ENCODE measurements at places on chromosomes 3 and 15.

DNA sequence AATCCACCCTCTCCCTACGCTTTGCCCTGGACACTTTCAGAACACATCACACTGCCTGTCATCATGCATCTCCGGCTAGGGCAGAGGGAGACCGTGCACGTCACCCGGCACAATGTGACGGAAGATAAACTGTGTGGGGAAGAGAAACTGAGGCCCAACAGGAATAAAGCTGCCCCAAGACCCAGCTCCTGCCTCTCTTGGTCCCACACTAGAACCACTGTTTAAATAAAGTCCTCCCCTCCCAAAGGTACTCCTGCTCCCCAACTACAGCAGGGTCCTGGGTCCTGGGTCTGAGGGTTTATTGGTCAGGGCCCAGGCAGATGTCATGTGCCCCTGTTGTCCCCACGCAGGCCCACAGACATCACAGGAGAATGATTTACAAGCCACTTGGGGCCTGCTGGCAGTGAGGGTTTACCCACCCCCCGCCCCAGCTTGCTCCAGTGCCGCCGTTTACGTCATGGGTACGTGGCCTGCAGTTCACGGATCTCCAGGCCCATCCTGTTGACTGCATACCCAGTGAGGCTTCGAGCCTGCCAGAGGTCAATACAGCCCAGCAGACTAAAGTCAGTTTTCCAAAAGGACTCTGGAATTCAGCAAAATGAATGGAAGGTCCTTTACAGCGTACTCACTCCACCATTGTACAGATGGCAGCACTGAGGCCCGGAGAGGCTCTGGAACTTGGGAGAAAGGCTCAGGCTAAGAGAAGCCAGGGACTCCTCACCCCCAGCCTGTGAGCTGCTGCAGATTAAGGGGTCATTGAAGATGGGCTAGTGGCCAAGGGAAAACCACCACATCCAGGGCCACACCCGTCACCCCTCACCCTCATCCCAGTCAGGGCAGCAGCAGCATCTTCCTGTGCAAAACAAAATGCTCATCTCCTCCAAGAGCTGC is 23.2 kb downstream of the ALS2CL start:
- peak; percentile 17 for DNase-seq

- DNase-seq = no peak
Measured at GRCh38 chr3:190768891-190769290, 93.6 kb downstream of the GMNC start.

DNA sequence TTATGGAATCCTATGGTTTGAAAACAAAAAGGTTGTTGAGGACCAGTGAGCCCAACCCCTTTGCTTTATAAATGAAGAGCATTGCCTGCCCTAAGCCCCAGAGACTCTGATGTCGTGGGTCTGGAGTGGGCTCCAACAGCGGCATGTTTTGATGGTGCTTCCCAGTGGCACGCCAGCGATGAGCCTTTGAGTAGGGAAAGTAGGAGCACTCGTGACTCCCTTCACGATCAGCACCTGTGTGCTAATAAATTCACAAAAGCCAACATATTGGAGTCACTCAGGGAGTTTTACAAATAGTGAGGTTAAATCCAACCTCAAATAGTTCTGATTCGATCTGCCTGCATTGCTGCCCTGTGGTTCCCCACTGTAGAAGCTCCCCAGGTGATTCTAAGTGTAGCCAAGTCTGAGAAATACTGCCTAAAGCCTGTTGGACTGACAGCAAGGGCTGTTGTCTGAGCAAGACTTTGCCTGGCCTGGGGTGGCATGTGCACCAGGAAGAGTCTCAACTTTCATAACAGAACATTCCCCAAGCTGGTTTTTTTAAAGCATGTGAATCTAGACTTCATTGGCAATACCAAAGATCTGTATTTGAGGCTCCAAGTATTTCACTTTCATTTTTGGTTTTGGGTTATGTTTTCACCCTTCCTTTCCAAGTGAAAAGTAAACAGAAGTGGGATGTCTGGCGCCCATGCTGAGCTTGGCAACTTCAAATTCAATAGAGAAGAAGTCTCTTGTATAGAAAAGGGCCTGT is 9.9 kb downstream of the CCR5 start:
- DNase-seq = no peak

- DNase-seq = no peak
Measured at GRCh38 chr3:54967731-54968161, 39.9 kb upstream of the LRTM1 start.

GRCh38 chr15:68797191-68797590 is 23.5 kb downstream of the ANP32A start:
- DNase-seq = no peak

DNA sequence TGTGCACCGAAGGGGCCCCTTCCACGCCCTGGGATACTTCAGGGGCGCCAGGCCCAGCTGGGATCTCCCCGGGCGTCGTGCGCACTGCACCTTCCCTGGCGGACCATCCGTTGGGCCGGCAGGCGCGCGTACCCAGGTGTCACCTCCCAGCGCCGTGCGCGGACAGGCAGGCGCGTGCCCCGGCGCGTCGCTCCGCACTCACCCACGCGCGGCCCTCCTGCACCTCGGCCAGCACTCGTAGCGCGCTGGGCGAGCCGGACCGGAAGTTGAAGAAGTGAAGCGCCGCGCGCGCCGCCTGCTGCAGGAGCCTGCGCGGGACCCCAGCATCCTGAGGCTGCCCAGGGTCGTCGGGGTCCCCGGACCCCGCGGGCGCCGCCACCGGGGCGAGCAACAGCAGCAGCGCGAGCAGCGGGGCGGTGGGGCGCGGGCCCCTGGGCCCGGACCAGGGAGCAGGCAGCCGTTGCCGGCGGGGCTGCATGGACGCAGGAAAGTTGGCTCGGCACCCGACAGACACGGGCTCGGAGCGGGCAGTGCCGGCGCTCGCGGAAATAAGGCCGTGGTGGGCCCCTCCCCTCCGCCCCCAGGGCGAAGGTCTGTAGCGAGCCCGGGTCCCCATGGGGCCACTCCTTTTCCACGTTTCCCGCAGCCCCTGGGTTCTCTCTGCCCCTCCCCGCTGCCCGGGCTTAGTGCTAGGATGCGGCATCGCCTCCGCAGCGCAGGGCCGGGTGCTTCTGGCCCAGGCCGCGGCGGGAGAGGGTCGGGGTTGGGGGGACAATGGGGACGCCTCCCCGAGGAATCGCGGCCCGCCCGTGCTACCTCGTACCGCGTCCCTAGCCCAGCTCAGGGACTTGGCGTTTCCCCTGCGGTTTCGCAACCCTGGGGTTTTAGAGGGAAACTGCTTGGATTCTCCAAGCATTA is at the start of gene RARRES1:
RARRES1 (minus strand) TSS at position 520 of the 918 bp plus-strand sequence; CDS start at position 478, 42 bp downstream.
- peak; percentile 58 for DNase-seq

GRCh38 chr15:30926161-30926560 is 22.4 kb downstream of the FAN1 start:
- DNase-seq = no peak

DNA sequence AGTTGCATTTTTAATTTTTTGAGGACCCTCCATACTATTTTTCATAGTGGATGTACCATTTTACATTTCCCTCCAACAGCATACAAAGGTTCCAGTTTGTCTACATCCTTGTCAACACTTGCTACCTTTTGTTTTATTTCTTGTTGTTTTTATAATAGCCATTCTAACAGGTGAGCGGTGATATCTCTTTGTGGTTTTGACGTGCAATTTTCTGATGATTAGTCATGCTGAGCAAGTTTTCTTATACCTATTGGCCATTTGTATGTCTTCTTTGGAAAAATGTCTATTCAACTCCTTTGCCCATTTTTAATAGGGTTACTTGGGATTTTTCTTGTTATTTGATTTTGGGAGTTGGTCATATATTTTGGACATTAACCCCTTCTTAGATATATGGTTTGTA is 187.0 kb downstream of the CDIN1 start:
- no peak for DNase-seq

DNA sequence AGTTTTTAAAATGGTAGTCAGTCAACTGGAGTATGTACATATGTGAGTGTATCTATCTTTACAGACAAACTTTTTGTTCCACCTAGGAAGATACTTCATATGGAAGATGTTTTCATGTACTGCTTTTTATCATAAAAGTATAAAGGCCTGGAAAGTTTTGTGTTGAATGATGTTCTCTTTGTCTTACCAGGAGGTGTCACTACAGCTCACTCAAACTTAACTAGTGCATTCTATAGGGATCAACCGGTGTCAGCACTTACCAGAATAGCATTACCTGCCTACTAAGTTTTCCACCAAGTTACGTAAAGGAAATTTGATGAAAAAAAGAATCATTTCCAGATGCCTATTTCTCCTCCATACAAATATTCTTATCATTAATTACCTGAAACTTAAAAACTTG is 522.6 kb upstream of the SEMA6D start:
- DNase-seq = no peak

DNA sequence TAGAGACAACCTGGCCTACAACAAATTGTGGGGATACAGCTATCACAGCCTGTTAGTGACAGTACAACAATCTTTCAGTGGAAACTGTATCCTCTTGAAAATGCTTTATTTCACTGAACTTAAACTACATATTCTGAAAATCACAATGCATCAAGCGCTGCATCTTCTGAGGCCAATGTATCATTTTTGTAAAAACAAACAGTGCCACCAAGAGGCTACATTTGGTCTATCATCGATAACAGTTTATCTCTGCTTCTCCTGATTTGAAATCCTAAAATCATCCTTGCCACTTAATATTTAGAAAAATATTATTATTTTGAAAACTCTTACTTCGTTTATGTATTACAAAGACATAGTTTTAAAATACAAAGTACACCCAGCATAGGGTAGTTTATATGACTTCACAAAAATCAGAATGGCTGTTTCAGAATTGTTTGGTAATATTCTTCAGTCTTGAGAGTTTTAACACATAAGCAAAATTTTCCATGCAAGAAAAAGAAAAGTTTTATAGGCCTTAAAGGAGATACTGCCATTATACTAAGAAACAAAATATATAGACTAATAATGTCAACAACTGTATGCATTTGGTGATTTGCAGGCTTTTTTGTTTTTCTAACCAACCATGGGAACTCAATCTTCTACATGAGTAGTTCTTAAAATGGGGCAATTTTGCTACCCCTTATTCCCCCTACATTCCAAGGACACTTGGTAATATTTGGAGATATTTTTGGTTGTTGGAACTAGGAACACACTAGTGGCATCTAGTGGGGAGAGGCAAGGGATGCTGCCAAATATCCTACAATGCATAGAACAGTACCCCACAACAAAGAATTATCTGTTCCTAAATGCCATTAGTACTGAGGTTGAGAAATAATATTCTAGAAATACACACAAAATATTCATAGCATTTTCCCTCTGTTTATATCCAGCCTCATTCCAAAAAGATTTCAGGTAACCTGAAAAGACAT is 42.3 kb downstream of the WDR72 start:
- no peak for DNase-seq

DNA sequence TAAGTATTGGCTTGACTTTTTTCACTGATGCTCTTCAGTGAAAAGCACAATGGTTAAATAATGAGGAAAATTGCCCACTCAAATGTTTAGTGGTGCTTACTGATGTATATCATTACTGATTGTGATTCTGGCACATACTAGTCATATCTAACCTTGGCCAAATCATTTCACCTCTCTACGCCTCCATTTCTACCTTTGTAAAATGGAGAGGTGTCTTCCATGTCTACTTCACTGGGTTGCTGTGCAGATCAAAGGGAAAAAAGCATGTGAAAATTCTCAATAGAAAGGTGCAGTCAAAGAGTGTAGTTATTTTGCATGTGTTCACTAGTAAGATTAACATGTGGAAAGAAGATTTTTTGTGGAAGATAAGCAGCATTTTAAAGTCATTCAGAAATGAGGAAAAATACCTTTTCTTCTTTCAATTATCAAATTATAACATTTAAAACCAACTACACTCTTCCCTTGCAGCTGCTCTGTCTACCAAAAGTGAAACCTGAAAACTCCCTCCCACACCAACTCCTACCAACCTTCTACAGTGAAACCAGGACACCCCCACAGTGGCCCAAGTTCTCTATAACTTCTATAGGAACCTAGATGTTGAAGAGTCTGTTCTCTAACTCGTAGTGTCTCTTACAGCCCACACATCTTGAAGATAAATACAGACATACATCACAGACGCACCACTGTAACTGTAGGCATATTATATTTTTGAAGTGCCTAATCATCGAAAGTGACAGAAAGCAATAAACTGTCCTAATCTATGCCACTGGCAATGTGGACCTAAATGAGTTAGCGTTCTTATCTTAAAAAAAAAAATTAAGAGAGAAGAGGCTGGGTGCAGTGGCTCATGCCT is 1.4 kb downstream of the CD200R1 start:
- no peak for DNase-seq

GRCh38 chr15:68767833-68768232 is 52.9 kb downstream of the ANP32A start:
- DNase-seq = no peak

- no peak for DNase-seq
Measured at GRCh38 chr3:110774496-110775265, 296.9 kb upstream of the NECTIN3 start.

DNA sequence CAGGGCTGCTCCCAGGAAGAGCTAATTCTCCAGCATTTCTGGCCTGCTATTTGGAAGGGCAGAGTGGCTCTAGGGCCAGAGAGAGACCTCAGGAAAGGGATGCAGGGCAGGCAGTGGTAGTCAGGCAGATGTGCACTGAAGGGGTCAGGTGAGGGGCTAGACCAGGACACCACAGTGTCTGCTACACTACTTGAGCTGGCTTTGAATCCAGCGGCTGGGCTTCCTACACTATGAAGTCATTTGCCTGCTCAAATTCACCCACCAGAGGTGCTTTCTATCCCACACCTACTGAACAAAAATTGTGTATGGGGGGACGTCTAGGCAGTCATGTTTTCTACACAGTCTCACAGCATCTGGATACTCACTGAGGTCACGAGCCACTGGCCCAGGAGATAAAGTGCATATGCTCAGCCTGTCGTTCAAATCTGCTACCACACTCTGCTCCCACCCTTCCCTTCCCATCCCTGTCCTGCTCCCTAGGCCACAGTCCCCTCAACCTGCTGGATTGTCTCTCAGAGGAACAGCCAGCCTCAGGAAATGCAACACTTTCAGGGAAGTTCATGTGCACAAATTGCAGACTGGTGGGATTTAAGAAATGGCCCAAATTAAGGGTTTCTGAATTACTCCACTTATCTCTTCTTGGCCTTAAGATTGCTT is 49.9 kb upstream of the SLC6A11 start:
- DNase-seq = no peak

DNA sequence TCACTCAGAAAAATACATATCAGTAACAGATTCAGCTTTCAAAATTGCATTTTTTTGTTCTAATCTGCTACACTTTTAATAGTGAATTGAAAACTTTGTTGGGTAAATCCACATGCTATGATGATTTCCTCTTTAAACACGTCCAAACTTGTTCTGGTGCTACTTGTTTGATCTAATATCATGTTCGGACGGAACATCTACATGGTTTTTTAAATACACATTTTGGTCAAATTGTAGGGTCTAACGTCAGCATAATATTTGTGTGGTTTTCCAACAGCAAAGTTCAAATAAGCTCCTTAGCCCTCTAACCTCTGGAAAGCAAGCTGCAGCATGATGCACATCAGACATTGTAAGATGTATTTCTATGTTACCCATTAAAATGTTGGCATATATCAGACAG is 98.5 kb upstream of the OSTN start:
- no peak for DNase-seq

DNA sequence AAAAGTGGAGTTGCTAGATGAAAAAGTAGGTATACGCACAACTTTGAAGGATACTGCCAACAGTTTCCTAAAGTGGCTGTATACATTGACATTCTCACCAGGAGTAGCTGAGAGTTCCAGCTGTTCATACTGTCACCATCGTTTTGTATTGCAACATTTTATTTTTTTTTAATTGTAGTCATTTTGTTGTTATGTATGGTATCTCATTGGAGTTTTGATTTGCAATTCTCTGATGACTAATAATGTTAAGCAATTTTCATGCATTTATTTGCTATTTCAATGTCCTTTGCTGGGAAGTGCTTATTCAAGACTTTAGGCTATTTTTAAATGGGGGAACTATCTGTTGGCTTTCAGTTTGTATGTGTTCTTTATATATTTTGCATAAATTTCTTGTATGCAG is 185.1 kb upstream of the TGFBR2 start:
- DNase-seq = no peak
